ENCODE measurements at places on chromosomes 2 and 18.

GRCh38 chr2:117087535-117088291 lies 726.8 kb upstream of the DDX18 start:
- DNase-seq: no peak

DNA sequence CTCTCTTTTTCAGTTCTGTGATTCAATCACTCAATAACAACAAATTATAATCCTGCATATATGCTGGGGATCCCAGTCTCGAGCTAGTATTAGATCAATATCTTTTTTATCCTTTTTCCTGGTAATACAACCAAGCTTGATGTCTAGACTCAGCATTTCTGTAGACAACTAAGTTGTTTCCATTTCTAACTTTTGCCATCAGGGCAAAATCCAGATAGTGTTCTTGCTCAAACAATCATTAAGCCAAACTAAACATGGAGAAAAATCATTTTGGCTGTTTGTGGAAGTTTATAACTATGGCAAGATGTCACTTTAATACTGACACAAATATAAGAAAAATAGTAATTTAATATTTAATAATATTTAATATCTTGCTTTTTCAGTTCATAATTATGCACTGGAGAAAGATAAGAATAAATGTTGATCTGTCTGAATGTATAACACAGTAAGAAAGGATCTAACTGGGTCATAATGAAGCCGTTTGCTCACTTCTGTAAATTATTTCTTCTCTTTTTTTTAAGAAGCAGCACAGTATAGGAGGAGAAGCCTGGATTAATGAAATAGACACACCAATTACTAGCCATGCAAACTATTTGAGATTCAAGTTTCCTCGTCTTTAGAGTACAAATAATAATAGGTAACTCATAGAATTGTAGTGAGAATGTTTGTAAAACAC lies 979.1 kb downstream of the LRP1B start:
- DNase-seq: no peak

DNA sequence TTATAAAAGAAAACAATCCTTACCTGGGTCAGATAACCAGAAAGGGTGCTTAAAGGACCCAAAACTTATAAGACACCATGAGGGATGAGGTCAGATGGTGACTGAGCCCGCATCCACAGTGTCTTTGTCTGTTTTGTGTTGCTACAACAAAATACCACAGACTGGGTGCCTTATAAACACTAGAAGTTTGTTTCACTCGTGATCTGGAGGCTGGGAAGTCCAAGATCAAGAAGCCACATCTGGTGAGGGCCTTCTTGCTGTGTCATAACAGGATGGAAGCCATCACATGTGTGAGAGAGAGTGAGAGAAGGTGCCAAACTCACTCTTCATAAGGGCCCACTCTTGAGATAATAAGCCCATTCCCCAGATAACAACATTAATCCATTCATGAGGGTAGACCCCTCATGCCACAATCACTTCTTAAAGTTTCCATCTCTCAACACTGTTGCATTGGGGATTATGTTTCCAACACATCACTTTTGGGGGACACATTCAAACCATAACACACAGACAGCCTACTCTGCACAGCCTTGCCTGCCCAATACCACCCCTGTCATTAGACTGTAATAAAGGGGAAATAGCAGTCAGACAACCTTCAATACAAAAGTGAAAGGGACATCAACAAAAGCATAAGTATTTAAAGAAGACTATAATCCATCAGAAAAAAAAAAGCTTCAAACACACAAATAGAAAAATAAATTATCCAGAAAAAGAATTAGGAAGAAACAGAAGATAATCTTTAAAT lies 249.8 kb downstream of the ANAPC1 start:
- no peak for DNase-seq

- no peak for DNase-seq
These were observed 20.4 kb upstream of the ERCC3 start for GRCh38 chr2:127314193-127314988.

DNA sequence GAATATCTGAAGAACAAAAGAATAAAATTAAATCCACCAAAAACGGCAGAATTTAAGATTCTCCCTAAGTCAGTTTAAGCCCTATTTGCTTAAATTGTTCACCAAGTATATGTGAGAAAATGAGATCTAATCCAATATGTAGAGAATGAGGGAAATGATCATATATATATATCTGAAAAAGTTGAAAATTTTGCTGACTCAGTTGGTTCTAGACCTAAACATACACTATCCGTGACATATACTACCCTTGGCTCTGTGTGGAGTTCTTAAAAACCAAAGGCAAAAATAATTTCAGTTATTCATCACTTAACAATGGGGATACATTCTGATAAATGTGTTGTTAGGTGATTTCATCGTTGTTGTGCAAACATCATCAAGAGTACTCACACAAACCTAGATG lies 7.3 kb downstream of the SS18 start:
- DNase-seq: no peak

DNA sequence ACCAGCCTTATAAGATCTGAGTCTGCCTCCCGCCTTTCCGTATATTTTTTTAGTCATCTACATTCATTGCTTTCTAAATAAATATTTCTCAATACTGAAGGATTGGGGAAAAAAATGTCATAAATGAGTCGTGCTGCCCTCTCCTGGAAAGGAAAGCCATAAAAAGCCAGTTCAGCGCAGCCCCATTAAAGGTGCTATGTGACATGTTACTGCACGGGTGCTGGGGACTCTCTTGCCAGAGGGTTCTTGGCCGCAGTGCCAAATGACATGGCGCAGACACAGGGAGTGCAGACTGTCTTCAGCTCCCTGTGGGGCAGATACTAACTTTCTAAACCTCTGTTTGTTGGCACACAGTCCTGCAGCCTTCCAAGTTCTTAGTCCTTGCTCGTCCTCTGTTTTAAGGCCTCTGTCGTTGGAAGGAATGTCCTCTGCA lies 53.7 kb upstream of the MAP3K20 start:
- no peak for DNase-seq

- no peak for DNase-seq
These were observed 565.7 kb downstream of the SLC4A3 start for GRCh38 chr2:220192994-220193753.

- peak; percentile 87 for DNase-seq
These were observed at the start of gene TBC1D8 for GRCh38 chr2:101151146-101151858. TSS of gene TBC1D8 (minus strand) at chr2:101151382. CDS start at chr2:101151253, 129 bp downstream.

DNA sequence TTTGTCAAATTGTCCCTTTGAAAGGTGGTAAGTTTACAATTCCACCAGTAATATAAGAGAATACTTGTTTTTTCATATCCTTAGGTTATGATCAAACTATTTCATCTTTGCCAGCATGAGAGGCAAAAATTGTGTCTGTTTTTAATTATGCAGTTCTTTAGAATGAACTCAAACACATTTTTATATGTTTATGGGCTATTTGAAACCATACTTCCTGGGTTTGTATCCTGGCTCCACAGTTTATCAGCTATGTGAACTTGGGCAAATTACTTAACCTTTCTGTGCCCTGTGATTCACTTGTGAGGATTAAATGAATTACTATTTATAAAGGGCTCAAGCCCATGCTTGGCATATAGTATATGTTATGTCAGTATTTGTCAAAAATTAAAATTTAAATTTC lies 109.4 kb downstream of the TANC1 start:
- no peak for DNase-seq

DNA sequence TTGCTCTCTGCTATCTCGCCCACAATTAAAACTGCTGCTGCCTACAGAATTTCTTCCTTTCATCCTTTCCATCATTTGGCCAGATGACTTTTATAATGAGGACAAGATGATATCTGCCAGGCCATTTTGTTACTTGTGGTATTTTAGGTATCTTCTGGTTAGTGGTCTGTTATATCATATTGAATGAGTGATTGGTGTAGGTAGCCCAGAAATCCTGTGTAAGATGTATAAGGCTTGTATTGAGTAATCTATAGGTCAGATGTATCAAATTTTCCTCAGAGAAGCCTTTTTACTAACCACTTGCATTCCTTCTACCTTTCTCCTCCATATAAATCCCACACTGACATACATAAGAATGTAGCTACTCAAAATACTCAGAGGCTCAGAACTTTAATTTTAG lies 118.3 kb downstream of the UBR3 start:
- no peak for DNase-seq

GRCh38 chr2:203987959-203988358 lies 51.4 kb downstream of the ICOS start:
- DNase-seq: no peak

GRCh38 chr2:75079575-75079974 lies 119.7 kb downstream of the TACR1 start:
- no peak for DNase-seq

DNA sequence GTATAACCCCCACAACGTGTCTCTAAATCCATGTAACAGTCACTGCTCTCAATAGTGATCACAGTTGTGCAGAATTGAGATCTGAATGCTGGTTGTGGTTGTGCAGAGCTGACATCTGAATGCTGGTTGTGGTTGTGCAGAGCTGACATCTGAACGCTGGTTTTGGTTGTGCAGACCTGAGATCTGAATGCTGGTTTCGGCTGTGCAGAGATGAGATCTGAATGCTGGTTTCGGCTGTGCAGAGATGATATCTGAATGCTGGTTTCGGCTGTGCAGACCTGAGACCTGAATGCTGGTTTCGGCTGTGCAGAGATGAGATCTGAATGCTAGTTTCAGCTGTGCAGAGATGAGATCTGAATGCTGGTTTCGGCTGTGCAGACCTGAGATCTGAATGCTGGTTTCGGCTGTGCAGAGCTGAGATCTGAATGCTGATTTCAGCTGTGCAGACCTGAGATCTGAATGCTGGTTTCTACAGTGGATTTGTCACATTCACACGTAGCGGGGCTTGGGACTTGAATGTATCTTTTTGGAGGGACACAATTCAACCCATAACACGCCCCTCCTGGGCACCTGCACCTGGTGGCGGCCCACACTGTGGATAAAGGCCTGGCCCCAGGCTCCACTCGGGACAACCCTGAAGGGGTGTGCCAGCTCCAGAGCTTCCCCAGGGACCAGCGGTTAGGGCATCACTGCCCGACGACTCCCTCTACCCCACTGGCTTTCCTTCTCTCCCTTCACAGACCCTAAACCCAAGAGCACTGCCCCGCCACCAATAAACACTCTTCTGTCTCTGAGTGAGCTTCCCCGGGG lies 51.1 kb upstream of the SLC66A3 start:
- no peak for DNase-seq

GRCh38 chr2:84702941-84703340 lies 177.9 kb downstream of the TRABD2A start:
- DNase-seq: no peak

DNA sequence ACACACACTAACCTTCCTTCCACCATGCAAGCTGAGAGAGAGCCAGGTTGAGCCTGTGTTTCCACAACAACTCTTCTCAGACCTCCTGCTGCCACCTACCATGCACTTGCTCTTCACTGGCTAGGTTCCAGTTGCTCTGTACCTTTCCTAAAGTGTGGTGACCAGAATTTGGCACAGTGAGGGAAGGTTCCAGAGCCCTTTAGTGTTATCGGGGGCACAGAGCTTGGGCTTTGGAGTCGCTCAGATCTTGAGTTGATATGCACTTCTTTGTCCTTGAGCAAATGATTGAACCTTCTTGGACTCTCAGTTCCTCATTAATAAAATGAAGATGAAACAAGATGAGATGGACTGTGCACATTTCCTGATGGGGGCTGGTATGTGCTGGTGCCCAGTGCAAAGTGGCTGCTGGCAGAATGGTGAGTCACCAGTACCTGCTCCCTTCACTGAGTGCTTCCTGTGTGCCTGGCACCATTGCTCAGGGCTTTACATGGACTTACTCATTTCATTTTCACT lies 47.1 kb downstream of the NEDD4L start:
- DNase-seq: no peak

- DNase-seq: no peak
These were observed 169.8 kb upstream of the NCK2 start for GRCh38 chr2:105574796-105575344.

DNA sequence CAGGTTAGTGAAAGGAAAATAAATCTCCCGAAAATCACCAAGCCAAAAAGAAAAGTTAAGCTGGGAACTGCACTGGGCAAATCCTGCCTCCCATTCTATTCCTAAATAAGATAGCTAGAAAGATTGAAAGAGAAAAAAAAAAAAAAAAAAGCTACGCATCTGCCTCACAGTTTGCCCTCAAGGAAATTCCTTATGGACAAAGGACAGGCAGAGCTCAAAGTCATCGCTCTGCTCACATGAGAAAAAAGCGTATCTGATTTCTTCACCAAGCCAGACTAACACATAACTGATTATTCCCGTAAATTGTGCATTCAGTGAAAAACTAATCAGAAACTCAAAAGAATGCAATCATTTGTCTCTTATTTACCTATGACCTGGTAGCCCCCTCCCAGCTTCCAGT lies 50.0 kb downstream of the PUM2 start:
- DNase-seq: no peak

- no peak for DNase-seq
These were observed 18.0 kb downstream of the REL start for GRCh38 chr2:60899230-60899891.

GRCh38 chr18:38883111-38883510 lies 1317.5 kb upstream of the CELF4 start:
- DNase-seq: no peak

- DNase-seq: no peak
These were observed 189.9 kb upstream of the ATP5MC3 start for GRCh38 chr2:175371378-175371777.

DNA sequence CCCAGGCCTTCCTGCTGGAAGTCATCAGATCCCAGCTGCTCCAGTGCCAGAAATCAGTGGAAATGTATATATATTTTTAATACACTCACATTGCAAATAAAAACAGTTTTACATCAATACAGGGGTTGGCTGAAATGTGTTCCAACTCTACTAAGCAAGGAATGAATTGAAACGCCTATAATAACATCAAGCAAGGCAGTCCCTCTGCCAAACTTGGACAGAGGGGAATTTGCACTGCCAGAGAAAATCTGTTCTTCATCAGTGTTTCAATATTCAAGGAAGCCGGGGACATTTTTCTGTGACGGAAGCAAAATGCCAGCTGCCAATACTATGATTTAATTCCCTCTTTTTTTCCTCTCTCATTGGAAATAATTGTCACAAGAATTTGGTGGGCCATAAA lies 335.3 kb downstream of the TNS1 start:
- no peak for DNase-seq

DNA sequence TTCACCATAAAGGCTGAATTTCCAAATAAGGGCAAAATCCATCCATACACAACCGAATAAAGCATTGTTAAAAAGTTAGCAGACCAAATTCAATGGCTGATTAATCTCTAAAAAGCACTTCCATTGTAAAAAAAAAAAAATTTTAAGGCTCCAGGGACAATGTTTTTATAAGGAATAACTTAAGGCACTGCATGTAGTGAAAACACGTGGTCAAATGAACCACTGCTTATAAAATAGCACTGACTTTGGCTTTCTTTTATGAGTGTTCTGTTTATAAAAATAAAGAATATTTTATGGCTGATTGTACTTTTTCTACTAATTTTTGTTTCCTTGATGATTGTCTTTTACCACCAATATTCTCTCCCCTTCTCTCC lies 409.3 kb upstream of the KCNH7 start:
- no peak for DNase-seq
